ENCODE measurements at places on chromosomes 1 and 21. TPM values are rescaled to one million over a fixed set of nuclear protein-coding genes. Genes with fewer than 3 reads are reported as not detected.
A peak's percentile ranks its signal among the peaks of the same experiment; 100 is the strongest.

- DNase-seq: peak; percentile 68
Observed at GRCh38 chr1:31548534-31548906, 27.8 kb upstream of the TINAGL1 start.

- DNase-seq: no peak
Observed at GRCh38 chr1:100448366-100448765, 89.6 kb upstream of the GPR88 start.

DNA sequence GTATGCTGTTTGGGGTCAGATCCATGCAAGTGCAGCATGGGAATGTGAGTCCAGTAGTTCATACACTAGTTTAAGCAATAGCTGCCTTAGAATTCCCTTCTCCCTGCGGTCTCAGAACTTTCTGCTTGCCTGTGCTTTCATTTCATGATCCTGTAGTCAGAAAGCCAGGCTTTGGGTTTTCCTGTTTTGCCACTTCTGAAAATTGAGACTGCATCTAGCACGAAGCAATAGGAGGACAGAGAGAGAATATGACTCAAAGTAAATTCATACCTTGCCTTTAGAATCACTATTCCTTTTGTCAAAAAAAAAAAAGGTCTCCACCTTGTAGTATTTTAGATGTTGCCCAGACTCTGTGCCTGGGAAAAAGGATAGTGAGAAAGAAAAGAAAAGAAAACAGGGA lies 161.2 kb upstream of the SNX7 start:
- no peak for DNase-seq

GRCh38 chr1:225413708-225414375 lies 14.0 kb downstream of the LBR start:
- DNase-seq: no peak

The EPHA10 gene
- total RNA-seq: not detected

DNA sequence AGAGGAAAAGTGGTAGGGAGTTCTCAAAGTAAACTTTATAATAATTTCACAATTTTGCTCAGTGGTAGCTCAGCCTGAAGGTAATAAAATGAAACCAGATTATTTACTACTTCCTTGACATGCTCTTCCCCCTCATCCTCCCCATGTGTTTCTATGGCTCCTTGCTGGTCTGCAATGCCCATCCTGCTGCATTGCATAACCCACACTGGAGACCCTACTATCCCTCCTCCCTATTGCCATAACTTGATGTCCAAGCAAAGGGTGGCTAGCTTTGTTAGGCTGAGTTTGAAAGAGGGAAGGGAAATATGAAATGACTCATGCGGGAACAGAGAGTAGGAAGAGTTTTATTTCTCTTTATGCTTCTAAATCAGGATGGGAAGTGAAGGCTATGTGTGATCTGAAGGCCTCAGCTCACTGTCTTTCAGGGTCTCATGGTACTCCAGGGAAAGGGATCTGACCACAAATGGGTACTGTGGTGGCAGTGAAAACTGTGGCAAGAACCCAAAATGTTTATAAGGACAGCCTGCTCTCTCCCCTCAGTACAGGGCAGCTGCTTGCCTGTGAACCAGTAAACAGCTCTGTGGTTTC lies 36.4 kb upstream of the HSD17B7 start:
- no peak for DNase-seq

GRCh38 chr1:6465461-6466005 lies 440 bp downstream of the TNFRSF25 start:
- DNase-seq: no peak

- no peak for DNase-seq
Observed at GRCh38 chr1:83912876-83913275, 86.1 kb downstream of the TTLL7 start.

The CLCA1 gene
- total RNA-seq: not detected

All from Daoy (cell line).